ENCODE measurements at places on chromosomes 11 and 22.

GRCh38 chr11:110075105-110075846 lies 17.9 kb upstream of the ZC3H12C start:
- ATAC-seq = no peak

- ATAC-seq = peak; percentile 65
These were observed 25.7 kb upstream of the HMGXB4 start for GRCh38 chr22:35231585-35232084.

DNA sequence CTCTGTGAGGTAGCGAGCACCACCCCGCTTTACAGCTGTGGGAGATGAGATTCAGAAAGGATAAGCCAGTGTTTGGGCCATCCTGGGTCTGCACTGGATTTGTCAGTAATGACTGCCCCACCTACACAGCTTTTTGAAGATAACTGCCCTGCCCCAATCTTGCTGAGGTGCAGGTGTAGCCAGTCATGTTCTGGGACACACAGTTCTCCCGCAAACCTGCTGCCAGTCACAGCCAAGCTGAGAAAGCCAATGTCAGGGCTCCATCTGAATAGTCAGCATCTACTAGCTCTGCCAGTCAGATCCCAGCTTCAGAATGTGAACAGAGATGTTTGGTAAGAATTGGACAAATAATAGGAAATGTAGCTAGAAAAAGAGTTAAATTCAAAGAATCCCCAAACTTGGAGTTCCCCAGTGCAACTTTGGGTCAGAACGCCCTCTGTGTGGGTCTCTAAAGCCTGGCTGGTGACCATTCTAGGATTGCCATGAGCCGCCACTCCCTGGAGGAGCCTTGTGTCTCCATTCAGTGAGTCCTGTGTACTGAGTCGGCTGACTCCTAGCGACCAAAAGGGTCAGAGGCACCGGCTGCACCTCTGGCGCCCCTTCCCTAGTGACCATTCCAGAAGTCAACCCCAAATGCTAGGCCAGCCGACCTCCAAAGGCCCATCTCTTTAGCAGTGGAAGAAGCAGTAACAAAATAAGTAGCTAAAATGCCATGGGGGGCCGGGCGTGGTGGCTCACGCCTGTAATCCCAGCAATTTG lies 2.4 kb upstream of the MB start:
- ATAC-seq = no peak

DNA sequence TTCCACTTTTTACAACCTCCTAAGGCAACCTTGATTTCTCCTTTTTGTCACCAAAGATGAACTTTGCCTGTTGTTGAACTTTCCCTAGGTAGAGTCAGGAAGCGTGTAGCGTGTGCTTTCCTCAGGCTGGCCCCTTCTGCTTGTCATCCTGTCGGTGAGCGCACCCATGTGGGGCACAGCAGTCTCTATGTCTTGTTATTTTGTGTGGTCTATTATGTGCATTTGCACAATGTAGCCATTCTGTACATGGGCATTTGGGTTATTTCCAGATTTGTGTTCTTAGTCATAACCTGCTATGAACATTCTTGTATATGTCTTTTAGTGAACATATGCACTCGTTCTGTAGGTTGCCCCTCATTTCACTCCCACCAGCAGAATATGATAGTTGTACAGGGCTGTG lies 34.9 kb downstream of the CABIN1 start:
- ATAC-seq = no peak

DNA sequence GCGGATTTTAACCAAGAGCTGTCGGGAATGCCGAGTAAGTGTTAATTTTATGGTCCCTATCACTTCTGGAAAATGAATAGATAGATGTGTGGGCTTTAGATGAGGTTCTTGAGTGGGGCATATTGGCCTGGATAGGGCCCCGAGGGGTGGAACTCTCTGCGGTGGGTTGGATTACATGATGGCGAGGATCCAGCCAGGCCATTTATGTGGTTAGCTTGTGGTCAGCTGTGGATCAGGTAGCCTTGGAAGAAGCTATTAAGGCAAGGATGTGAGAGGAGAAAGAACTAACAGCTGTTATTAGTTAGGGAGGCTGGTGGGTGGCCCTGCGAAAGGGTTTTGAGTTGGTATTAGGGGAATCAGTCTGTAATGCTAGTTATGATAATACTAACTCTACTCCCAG lies 268.4 kb downstream of the NELL1 start:
- ATAC-seq = no peak

- no peak for ATAC-seq
These were observed 133.1 kb upstream of the HSD17B12 start for GRCh38 chr11:43547430-43547831.

DNA sequence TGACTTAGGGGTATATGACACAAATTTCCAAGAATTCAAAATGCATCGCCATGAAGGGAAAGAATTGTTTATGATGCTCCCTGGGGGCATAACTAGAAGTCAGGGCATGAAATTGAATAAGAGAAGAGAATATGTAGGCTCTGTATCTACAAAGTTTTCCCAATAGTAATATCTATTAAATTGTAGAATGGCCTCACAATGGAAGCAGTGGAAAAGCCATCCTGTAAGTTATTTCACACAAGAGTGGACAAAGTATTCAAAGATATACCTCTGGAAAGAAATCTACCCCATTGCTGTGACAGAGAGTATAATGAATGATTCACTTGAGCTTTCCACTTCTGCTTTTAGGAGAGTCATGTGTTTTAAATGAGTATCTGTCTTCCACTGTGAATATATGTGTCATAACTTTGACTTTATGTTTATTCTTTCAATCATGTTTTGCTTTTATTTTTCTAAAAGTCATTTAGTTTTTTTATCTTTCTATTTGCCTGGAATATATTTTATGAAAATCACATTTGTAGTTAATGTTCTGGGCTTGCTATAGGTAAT lies 65.7 kb upstream of the DDI1 start:
- ATAC-seq = no peak

- no peak for ATAC-seq
These were observed 16.2 kb upstream of the ST3GAL4 start for GRCh38 chr11:126339073-126339862.

- ATAC-seq = no peak
These were observed 7.0 kb upstream of the MALAT1 start for GRCh38 chr11:65491614-65492386.

Measured in activated CD4-positive, CD25-positive, alpha-beta regulatory T cell treated with anti-CD3 and anti-CD28 coated beads, Interleukin-2, amount 50 U/mL, for 24 hours (primary cell).